PC-9 (cell line): ENCODE measurements at places on chromosomes 6 and 20.

DNA sequence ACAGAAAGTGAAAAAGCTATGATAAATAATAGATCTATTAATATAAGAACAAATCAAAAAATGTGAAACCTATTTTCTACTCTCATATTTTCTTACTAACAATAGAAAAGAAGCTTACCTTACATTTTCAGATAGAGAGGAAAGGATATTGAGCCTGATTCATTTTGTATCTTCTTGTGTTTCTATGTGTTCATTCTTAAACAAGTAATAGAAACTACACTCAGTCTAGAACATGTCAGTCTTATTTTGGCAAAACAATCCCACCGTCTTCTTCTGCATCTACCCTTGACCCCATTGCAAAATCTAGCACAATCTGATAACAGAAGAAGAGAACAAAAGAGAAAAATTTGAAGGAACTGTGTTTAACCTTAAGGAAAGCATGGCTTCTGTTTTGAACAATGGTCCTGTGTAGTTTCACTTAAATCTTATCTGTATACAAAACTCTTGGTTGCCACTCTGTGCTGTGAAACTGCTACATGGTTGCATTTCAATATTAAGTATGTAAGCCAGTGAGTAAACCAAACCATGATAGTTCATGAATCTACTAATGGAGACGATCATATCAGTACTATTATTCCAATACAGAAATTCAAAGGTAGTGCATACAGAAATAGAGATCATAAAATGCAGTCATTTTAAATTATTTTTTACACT is 69.5 kb upstream of the LGSN start:
- no peak for DNase-seq

DNA sequence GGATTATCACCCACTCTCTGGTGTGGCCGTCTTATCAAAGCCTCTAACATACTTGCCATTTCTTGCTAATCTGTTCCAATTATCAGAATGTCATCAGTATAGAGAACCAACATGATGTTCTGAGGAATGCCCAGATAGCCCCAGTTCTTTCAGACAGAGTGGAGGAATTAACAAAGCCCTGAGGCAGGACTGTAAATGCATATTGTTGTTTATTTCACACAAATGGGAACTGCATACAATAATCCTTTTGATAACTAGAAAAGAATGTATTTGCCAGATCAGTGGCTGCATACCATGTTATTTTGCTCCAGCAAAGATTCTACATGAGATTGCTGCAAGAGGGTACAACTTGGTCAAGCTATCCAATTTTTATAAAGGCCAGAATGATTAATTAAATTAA is 112.8 kb upstream of the HEY2 start:
- no peak for DNase-seq

GRCh38 chr6:135722190-135722589 is 129.3 kb upstream of the PDE7B start:
- peak; percentile 66 for DNase-seq

- no peak for DNase-seq
Observed at GRCh38 chr20:37328149-37328945, 17.6 kb upstream of the SRC start.

DNA sequence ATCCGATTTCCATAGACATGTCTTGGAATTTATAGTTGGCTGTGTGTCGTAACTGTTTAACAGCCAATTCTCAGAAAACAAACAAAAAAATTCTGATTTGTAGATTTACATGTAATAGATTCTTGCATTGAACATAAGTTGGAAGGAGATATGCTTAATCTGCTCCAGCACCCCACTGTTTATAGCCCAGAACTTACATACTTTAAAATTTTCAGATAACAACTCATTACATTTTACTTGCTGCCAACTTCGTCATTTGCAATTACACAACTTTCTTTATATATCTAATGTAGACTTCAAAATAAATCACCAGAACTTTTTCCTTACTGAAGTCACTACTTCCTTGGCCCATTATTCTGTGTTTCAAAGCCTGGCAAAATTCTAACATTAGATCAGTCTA is 472.3 kb upstream of the EYS start:
- DNase-seq: no peak

DNA sequence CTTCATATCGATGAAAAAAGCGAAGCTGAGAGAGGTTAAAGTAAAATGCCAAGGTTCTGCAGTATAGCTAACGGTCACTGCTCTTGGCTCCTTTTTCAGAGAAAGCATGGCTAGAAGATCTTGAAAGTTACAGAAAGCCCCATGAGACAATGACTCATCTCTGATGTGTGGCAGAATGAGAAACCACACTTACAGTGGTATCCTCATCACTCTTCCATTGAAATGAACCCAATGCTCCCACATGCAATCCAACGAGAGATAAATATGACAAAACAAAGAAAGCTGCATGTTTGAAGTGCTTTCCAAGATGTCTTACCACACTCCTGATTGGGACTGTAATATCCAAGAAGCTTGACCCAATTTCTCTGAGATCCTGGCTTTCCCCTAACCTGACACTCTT is 694.9 kb downstream of the PRKN start:
- no peak for DNase-seq

- DNase-seq: no peak
Observed at GRCh38 chr6:40293460-40294185, 293.5 kb downstream of the LRFN2 start.

DNA sequence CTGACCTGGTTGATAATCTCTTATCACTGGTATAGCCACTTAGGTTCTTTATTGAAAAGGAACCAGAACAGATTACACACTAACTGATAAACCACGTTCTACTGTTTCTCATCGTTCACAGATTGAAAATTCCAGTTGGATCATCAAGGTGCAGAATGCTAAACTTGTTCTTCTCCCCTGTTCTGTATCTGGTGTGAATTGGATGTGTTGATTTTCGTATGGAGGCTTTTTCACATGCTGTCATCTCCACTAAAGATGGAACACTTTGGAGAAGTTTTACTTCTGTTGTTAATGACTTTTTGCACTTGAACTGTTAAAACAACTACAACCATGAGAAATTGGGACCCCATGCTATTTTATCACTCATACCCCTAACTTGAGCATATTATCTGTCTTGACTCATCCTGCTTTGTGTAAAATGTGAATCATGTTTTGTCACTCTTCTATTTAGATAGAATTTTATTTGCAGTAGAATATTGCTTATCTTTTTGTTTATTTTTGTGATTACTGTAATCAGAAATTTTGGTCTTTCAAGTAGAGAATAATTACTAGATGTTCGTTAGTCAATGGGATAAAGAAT is 17.5 kb downstream of the VAPB start:
- no peak for DNase-seq

DNA sequence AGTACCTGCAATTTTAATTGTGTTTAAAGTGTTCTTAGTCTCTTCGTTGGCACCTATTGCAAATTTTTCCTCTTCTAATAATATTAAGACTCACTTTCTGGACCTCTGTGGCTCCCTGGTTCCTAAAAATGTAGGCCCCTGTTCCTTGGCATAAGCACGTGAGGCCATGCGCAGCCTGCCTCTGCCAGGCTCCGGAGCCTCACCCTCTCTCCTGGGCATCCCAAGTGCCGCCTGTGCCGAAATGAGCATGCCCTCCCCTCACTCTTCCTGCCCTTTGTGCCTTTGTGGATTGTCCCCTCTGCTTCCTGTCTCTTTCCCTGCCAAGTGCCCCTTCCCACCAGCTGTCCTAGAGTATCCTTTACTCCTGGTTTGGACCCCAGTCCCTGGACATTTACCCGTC is 246.1 kb downstream of the TMEM242 start:
- no peak for DNase-seq

DNA sequence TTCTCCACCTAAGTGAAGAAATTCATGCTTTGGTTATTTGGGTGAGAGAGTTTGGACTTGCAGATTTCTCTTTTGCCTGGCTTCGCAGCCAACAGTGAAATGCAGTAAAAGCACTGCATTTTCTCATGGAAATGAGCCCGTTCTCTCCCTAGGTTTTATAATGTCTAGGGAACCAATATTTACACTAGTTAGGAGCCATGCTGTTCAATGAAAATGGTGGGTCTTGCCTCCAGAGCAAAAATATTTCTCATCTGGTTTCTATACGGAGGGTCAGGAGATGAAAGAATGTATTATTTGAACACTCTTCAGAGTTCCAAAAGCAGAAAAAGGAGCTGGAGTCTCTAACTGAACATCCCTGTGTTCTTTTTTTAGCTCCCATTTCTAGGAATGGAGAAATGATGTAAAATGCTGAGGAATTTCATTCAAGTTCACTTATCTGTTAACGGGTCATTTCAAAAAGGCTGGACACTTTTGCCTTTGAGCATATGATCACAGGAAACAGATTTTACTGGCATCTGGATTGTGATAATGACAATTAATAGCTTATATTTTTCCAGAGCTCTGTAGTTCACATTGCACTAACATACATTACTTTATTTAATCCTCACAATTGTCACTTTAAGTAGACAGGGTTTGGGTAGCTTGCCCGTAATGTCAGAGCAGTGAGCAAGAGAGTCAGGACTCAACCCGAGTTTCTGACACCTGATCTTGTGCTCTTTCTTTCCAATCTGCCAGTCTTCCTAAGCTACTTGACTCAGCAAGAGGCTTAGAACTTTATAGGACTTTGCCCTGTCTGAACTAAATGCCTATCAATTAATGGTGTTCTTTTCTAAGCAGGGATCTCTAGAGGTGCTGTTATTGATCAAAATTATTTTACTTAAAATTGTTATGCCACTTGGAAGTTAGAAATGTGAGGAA is 78.0 kb downstream of the PPP1R14C start:
- DNase-seq: no peak

GRCh38 chr6:155782320-155782731 is 326.7 kb upstream of the NOX3 start:
- peak; percentile 64 for DNase-seq

GRCh38 chr20:37315021-37315451 is 25.6 kb downstream of the MANBAL start:
- no peak for DNase-seq
